ENCODE measurements at places on chromosomes 13 and 19.

- no peak overlapping the region for H3K27ac ChIP-seq
- H3K27me3 ChIP-seq = peaks cover 6% of the 10 kb centered on the region
- DNase-seq = no peak
- H3K36me3 ChIP-seq = no peaks in the 10 kb centered on the region
- no peak overlapping the region for H3K4me3 ChIP-seq
These were observed 167.5 kb upstream of the UBL3 start for GRCh38 chr13:30017880-30018279.

DNA sequence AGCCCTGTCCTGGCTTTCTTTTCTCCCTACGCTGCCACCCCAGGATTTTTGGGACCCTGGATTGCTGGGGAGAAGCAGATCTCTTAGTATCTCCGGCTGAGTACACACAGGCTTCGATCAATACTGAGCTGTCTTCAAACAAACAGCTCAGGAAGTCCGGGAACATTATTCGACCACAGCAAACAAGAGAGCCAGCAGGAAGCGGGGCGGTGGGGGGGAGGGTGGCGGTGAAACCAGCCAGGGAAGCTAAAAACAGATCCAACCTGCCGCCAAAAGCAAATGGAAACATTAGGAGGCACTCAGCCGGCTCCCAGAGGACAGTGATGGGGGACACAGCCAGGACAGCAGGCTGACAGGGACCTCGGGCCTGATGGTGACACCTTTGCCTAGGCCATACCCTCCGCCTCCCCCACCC lies 12.2 kb upstream of the BCAM start:
- H3K36me3 ChIP-seq = no peaks in the 10 kb centered on the region
- peak overlapping the region; percentile 50 for H3K4me3 ChIP-seq
- no peak for DNase-seq
- H3K27me3 ChIP-seq = no peaks in the 10 kb centered on the region

DNA sequence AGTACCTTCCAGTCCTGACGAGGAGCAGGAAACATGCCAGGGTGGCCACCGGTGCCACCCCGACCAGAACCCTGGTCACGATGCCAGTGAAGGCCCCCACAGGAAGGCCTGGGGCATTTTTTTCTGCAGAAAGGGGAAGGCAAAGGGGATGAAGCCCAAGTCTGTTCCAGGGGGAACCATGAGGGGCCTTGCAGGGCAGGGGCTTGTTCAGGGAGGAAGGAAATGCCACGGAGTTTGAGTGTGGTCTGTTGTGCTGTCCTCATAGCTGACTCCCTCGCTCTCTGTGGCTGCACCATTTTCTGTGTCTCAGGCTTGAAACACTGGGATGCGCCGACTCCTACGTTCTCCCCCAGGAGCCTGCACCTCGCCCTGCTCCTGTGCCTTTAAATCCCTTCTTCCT lies 27.5 kb upstream of the CEACAM1 start:
- H3K4me1 ChIP-seq = no peaks in the 10 kb centered on the region
- peaks cover 31% of the 10 kb centered on the region for H3K27me3 ChIP-seq
- H3K4me3 ChIP-seq = no peak overlapping the region
- no peak for DNase-seq
- no peak overlapping the region for H3K27ac ChIP-seq

GRCh38 chr19:51441410-51442390 lies 16.6 kb downstream of the SIGLEC8 start:
- peak overlapping the region; percentile 89 for H3K27ac ChIP-seq
- peak overlapping the region; percentile 90 for H3K4me3 ChIP-seq
- H3K4me1 ChIP-seq = peaks cover 54% of the 10 kb centered on the region
- H3K36me3 ChIP-seq = no peaks in the 10 kb centered on the region
- no peaks in the 10 kb centered on the region for H3K27me3 ChIP-seq

DNA sequence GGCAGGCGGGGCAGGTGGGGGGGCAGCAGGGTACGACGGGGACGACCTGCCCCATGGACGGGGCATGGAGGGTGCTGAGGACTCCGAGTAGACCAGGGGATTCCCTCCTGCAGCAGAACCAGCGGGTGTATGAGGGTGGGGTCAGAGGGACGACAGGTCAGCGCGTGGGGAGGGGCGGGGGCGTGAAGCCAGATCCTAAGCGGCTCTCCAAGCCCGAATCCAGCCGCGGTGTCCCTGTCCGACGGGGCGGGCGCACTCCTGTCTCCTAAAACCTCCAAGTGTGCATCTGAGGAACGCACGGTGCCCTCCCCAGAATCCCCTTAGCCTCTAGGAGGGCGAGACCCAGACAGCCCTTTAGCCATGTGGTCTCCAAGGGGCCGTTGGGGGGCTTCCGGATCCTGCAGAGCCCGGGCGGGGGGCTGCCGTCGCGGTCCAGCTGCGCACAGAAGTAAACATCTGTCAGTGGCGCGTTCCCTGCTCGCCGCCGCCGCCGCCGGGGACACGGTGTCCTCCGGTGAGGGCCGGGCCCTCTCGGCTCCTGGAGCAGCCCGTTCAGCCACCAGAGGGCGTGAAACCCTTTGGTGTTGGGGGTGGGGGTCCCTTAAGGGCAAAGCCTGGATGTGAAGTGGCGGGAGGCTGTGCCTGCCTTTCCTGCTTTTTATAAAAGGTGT lies 730 bp downstream of the NRTN start:
- H3K4me3 ChIP-seq = peak overlapping the region; percentile 59
- peaks cover 18% of the 10 kb centered on the region for H3K4me1 ChIP-seq
- H3K27ac ChIP-seq = no peak overlapping the region

DNA sequence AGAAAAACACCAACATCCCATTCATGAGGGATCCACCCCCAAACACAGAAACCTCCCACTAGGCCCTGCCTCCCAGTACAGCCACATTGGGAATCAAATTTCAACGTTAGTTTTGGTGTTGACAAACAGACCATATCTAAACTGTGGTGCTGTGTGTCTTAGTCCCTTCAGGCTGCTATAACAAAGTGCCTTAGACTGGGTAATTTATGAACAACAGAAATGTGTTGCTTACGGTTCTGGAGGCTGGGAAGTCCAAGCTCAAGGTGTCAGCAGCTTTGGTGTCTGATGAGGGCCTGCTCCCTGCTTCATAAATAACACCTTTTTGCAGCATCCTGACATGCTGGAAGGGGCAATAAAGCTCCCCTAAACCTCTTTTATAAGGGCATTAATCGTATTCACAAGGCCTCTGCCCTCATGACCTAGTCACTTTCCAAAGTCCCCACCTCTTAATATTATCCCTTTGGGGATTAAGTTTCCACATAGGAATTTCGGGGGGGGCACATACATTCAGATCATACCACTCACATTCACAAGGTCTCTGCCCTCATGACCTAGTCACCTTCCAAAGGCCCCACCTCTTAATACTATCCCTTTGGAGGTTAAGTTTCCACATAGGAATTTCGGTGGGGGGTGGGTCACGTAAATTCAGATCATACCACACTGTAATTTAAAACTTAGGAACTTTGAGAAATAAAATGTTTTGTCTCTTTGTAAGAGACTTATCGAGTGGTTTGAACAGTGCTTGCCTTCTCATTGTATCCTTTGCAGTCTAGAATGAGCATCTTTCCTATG lies 27.5 kb downstream of the ZNF507 start:
- peaks cover 53% of the 10 kb centered on the region for H3K36me3 ChIP-seq
- no peaks in the 10 kb centered on the region for H3K4me1 ChIP-seq
- DNase-seq = no peak
- H3K27ac ChIP-seq = no peak overlapping the region

GRCh38 chr13:20247403-20247802 lies 15.3 kb upstream of the GJB6 start:
- H3K27me3 ChIP-seq = peaks cover 21% of the 10 kb centered on the region
- H3K4me3 ChIP-seq = no peak overlapping the region
- no peaks in the 10 kb centered on the region for H3K4me1 ChIP-seq
- no peaks in the 10 kb centered on the region for H3K36me3 ChIP-seq
- H3K27ac ChIP-seq = no peak overlapping the region

Measured in T-helper 2 cell treated with Interferon-gamma antibody and Interleukin-4, amounts not matched to agents 5 μg/mL and 100 μg/mL, for 36 hours (primary cell).